ENCODE measurements at places on chromosomes 3 and 15.
A peak's percentile ranks its signal among the peaks of the same experiment; 100 is the strongest.

DNA sequence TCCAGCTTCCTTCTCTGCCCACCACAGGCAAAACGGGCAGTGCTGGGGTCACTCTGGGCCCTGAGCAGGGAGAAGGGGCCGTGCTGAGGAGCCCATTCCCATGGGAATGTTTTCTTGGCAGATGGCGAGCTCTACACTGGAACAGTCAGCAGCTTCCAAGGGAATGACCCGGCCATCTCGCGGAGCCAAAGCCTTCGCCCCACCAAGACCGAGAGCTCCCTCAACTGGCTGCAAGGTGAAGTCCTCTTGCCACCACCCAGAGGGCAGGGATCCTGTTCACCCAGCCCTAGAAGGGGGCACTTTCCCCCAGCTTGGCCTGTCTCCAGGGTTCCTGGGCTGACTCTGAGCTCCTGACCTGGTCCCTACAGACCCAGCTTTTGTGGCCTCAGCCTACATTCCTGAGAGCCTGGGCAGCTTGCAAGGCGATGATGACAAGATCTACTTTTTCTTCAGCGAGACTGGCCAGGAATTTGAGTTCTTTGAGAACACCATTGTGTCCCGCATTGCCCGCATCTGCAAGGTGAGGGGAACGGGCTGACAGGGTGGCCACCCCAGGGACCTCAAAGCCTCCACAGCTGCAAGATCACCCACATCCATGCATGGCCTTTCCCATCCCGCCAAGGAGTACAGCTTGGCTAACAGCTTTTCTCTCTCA, 12.4 kb downstream of the CIB1 start:
- no peak for DNase-seq

DNA sequence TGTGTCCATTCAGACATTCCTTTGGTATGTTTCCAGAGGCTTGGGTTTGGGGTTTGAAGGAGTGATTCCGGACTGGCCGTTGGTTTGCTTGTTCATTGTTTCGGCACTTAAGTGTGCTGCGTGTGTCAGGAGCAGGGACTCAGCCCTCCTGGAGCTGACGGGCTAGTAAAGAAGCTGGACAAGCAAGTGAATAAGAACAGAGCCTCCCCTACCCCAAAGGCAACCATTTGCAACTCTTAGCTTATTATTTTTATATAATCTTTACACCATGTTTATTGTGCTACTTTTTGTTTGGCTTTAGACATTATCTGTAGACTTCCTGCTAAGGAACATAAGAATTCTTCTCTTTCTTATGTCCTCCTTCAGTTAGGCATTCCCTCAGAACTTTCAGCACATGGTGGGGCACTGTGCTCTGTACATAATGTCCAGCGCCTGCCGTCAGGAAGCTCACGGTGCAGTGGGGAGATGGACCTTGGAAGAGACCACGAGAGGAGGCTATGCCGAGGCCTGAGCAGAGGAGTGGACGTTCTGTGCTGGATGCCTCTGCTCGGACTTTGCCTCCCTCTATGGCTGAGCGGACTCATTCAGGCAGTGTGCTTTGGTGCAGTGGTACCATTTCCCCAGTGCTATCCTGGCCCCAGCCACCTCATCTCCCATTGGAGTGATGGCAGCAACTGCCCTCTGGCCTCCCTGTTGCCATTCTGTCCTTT, 65.4 kb downstream of the EEFSEC start:
- no peak for DNase-seq

DNA sequence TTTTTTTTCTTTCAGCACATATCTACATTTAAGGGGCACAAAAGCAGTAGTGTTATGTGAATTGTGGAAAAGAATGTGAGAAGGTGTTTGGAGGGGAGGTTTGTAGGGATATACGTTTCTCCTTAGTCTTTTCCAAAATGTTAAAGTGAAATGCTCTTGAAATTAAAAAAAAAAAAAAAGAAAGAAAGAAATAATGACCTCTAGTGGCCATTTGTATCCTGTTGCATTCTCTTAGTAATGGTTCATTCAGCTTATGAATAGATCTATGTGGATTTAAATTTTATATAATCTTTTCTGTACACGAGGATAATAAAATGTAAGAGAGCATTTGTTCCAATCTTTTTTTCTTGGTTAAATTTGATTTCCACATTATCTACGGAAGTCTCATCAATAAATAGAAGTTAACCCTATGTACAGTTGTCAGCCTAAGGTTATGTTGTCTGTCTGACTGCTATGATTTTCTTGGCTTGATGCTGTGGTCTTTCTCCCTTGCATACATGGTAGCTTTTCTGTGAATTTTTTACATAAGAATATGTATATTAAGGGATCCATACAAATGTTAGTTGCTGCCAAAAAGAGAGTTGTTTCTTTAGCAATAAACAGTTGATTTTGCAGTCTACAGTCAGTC, 1.7 kb downstream of the P2RY13 start:
- no peak for DNase-seq

GRCh38 chr15:51390966-51391422, 49.5 kb downstream of the GLDN start:
- no peak for DNase-seq

DNA sequence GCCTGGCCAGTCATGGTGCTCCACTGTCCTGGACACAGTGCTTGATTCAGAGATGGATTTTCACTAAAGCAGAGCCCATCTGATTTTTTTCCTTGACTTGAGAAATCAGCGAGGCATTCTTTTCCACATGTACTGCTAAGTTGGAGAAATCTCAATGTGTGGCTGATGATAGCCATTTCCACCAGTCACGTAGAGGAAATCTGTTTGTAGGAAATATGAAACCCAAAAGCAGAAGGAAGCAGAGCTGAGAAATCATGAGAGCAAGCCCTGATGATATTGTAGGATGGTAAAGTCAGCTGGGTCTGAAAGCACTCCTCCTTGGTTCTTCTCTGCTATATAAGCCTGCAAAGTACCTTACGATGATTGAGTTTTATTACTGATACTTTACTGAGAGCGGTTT, 1233.4 kb downstream of the ROBO2 start:
- DNase-seq, result no peak

DNA sequence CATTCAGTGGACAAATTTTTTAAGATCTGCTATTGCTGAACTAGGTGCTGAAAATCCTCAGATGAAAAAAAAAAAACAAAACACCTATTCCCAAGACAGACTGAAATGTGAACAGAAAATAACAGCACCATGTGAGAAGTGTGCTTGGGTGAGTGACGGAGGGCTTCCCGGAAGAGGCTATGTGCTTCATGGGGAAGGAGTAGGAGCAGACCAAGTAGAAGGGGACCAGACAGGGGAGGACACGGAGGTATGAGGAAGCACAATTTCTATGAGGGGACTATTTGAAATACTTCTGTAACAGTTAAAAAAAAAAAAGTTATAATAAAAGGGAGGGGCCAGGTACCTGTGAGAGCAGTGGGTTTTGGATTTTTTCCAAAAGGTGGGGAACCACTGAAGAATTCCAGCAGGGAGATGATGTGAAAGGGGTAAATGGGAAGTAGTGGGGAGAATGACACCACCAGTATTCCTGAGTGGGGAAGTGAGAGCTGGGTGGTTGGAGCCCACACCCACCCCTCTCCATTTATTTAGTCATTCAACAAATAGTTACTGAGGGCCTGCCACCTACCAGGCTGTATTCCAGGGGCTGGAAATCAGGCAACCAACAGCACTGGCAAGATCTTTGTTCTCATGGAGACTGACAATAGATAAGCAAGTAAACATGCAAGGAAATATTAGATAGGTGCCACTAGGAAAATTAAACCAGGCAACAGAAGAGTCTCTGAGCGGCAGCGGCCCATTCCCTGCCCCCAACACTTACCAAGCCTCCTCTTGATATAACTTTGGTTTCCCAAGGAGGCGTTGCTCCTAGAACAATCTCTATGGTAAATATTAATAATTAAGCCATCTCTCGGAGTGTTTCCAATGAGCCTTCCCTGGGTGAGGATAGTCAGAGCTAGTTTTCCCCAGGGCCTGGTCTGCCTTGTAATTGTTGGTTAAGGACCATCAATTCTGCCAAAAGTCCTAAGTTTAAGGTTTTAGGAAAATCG, 3.8 kb upstream of the USP3 start:
- no peak for DNase-seq

- peak; percentile 76 for DNase-seq
Observed at GRCh38 chr15:67125589-67126502, 60.4 kb downstream of the SMAD3 start.

DNA sequence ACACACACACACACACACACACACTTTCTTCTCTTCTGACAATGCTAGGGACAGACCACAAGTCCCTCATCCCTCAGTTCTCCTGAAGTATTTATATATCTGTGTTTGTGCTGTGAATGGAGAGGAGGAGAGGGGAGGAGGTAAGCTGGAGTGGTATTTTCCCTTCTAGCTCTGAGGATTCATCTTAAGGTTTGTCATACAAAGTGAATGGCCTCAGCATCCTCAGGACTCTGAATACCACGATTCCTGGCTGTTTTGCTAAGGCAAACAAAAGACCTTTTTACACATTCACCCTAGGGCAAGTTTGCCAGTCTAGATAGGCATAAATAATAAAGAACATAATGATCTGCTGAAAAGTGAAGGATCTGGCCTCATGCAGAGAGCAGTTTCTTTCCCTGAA, 65.7 kb upstream of the CHMP2B start:
- DNase-seq, result no peak

DNA sequence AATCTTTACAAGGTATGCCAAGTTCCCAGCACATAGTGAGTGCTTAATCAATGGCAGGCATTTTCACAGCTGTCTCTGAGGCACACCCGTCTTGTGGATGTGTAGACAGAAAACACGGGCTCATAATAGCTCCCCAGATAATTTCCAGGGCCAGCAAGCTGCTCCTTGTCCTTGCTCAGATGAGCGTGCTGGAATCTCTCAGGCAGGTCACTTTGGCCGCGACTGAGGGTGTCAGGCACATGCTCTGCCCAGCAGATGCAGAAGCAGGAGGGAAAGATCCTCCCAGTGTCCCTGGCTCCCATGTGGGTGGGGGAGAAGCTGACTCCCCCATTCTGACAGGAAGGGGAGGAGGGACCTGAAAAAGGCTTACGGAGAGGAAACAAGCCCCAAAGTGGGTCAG, 35.6 kb upstream of the SLC6A1 start:
- DNase-seq, result no peak

- no peak for DNase-seq
Observed at GRCh38 chr15:49154359-49154758, 1.0 kb downstream of the COPS2 start.

DNA sequence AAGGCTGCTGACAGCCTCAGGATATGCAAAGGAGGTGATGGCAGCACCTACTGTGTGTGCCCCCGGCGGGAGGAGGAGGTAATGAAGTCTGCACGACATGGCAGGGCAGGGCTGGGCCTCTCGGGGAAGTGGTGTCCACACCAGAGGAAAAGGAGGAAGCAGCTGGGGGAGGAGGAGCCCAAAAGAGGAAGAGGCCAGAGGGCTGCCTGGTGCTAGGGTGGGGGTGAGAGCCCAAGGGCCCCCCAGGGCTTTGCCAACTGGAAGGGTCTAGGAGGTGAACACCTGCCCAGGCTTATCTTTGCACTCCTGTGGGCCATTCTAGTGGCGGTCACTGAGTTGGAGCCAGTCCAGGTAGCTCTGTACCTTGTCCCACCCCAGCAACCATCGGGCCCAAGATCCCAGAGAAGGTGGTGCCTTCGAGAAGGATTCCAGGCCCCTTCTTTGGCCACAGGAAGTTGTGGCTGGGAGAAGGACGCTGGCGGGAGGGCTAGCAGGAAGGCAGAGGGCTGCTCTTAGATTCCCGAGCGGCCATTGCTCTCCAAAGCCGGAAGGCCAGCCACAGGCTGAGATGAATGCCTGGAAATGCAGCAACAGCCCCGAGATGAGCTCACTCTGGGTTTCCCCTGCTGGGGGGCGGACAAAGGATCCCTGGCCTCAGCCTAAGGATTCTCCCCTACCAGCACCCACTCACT, 7.0 kb downstream of the GNAI2 start:
- DNase-seq, result peak; percentile 92

GRCh38 chr15:39850436-39850835, 67.8 kb upstream of the FSIP1 start:
- no peak for DNase-seq

DNA sequence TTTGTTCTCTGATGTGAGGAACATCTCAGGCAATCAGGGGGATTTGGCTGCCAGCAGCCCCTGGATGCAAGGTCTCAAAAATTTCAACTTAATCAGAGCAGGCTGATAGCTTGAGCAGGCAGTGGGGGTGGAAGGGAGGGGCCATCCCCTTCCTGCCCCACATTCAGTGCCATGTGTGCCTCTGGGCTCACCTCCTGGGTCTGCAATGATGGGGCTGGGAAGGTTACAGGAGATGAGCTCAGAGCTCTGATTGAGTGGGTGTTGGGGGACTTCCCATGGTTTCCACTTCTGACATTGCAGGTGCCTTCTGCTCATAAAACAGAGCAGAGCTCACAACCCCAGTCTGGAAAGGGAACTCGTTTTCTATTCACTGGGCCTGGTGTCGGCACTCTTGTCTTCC, 37.0 kb downstream of the PARP16 start:
- no peak for DNase-seq

- no peak for DNase-seq
Observed at GRCh38 chr3:32437896-32438295, 46.2 kb downstream of the CMTM7 start.

GRCh38 chr3:7194071-7194835, 333.3 kb downstream of the GRM7 start:
- DNase-seq, result no peak

DNA sequence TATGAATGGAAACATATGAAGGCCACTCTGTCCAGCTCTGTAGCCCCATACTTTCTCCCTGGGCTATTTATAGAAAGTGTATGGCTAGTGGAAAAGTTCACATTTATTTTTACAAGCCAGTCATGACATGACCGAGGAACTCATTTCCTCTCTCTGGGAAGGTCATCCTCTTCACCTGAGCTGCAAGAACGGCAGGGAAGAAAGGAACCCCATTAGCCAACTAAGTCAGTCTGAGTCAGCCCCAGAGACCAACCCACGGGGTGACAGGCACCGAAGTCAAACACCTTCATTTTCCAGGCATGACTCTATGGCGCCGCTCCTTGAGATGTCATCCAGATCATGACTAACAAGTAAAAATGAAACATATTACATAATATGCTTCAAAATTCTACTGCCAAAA, 4.8 kb downstream of the PAQR9 start:
- DNase-seq, result no peak

GRCh38 chr15:80436511-80437307, 32.5 kb downstream of the ARNT2 start:
- no peak for DNase-seq

GRCh38 chr15:94229591-94230369, 1.6 kb upstream of the MCTP2 start:
- DNase-seq, result no peak

- no peak for DNase-seq
Observed at GRCh38 chr3:72003936-72004335, 219.0 kb upstream of the PROK2 start.
